ENCODE measurements at places on chromosomes 12 and 14. TPM values are rescaled to one million over a fixed set of nuclear protein-coding genes. Genes with fewer than 3 reads are reported as not detected.

ASB2 gene
- 43.3 TPM for total RNA-seq

GRCh38 chr12:44002607-44003006 is 166.7 kb downstream of the TMEM117 start:
- no peaks in the 10 kb centered on the region for H3K4me1 ChIP-seq
- H3K27me3 ChIP-seq = no peaks in the 10 kb centered on the region
- H3K4me3 ChIP-seq = no peak overlapping the region
- peaks cover under 1% of the 10 kb centered on the region for H3K36me3 ChIP-seq

- H3K4me3 ChIP-seq = no peak overlapping the region
- H3K4me1 ChIP-seq = no peaks in the 10 kb centered on the region
- H3K27ac ChIP-seq = no peak overlapping the region
- DNase-seq = no peak
- H3K27me3 ChIP-seq = no peaks in the 10 kb centered on the region
Observed at GRCh38 chr12:99769396-99769980, 121.9 kb downstream of the GARIN6 start.

SERPINA9 gene
- not detected for total RNA-seq

DNA sequence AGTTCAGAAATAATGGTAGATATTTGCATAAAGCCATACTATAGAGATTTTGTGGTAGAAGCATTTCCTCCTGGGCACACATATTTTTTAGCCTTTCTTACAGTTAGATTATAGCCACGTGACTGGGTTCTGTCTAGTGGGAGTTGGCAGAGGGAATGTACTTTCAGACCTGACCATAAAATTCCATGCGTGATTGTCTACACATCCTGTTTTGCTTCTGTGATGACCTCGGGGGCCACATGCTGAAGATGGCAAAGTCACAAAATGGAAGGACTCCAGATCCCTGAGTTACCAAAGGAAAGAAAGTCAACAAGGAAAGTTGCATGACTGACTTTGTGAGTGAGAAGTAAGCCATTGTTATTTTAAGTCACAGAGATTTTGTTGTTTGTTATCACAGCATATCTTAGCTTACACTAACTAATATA is 14.6 kb upstream of the MIA2 start:
- H3K27ac ChIP-seq = no peak overlapping the region
- peaks cover 18% of the 10 kb centered on the region for H3K4me1 ChIP-seq
- no peaks in the 10 kb centered on the region for H3K36me3 ChIP-seq
- H3K4me3 ChIP-seq = no peak overlapping the region
- no peaks in the 10 kb centered on the region for H3K27me3 ChIP-seq
- no peak for DNase-seq

RASSF9 gene
- not detected for total RNA-seq

GRCh38 chr14:57275023-57275664 is 6.4 kb downstream of the AP5M1 start:
- no peak overlapping the region for H3K27ac ChIP-seq
- no peak for DNase-seq
- H3K4me1 ChIP-seq = peaks cover 47% of the 10 kb centered on the region
- no peak overlapping the region for H3K4me3 ChIP-seq
- H3K36me3 ChIP-seq = peaks cover 4% of the 10 kb centered on the region
- no peaks in the 10 kb centered on the region for H3K27me3 ChIP-seq

PTPRQ gene
- not detected for total RNA-seq

- H3K27ac ChIP-seq = no peak overlapping the region
- DNase-seq = peak; percentile 29
- no peaks in the 10 kb centered on the region for H3K36me3 ChIP-seq
- peaks cover 51% of the 10 kb centered on the region for H3K4me1 ChIP-seq
Observed at GRCh38 chr14:61284001-61284400, 2.9 kb upstream of the TMEM30B start.

IQSEC3 gene
- 3.8 TPM for total RNA-seq

CLEC2A gene
- total RNA-seq = not detected

TSHR gene
- not detected for total RNA-seq

GRCh38 chr14:68475802-68476201 is 317.1 kb downstream of the ZFP36L1 start:
- H3K36me3 ChIP-seq = no peaks in the 10 kb centered on the region
- H3K4me1 ChIP-seq = peaks cover 33% of the 10 kb centered on the region
- no peaks in the 10 kb centered on the region for H3K27me3 ChIP-seq

GPHN gene
- 21.2 TPM for total RNA-seq
